ENCODE measurements at places on chromosomes 4 and X.

- DNase-seq, result no peak
Observed at GRCh38 chr4:128155231-128155855, 94.2 kb downstream of the LARP1B start.

DNA sequence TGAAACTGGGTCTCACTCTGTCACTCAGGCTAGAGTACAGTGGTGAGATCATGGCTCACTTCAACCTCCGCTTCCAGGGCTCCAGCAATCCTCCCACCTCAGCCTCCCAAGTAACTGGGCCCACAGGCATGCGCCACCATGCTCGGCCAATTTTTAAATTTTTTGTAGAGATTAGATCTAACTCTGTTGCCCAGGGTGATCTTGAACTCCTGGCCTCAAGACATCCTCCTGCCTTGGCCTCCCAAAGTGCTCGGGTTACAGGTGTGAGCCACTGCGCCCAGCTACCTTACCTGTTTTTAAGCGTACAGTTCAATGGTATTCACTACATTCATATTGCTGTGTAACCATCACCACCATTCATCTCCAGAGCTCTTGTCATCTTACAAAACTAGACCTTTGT is 41.5 kb downstream of the ING2 start:
- DNase-seq, result no peak

GRCh38 chr4:73599182-73599581 is 21.1 kb downstream of the RASSF6 start:
- DNase-seq, result no peak

GRCh38 chrX:11342673-11343072 is 49.5 kb downstream of the AMELX start:
- DNase-seq, result no peak

- DNase-seq, result no peak
Observed at GRCh38 chrX:53305996-53306937, 24.9 kb upstream of the IQSEC2 start.

- DNase-seq, result no peak
Observed at GRCh38 chr4:81071013-81071412, 40.5 kb downstream of the BMP3 start.

DNA sequence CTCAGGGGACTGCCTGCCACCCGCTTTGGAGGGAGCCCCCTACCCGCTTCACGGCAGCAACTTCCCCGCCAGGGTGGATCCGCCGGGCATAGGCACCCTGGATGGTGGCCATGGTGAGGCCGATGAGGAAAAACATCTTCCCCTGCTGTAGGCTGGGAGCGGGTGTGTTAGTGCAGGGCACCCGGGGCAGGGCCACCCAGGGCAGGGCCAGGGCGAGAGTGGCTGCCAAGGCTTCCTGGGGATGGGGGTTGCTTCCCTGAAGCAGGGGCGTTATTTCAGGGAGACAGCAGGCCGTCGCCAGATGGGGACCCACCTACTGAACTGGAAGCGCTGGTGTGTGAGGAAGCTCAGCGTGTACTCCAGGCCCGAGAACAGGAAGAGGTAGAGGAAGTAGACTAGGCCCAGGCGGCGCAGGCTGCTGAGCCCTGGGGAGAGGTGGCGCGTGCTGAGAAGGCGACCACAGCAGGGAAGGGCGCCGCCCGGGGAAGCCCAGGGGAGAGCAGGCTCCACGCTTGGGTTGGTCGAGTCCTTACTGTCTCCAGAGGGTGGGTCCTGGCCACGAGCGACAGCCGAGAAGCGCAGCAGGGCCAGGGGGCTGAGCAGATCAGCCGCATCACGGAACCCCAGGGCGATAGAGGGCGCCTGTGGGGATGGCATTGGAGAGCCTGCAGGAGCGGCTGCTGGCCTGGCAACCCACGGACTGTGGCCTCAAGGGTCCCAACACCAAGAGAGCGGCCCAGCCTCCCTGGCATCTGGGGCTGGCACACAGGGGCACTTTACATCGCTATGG is 31.5 kb downstream of the NOP14 start:
- DNase-seq, result no peak

DNA sequence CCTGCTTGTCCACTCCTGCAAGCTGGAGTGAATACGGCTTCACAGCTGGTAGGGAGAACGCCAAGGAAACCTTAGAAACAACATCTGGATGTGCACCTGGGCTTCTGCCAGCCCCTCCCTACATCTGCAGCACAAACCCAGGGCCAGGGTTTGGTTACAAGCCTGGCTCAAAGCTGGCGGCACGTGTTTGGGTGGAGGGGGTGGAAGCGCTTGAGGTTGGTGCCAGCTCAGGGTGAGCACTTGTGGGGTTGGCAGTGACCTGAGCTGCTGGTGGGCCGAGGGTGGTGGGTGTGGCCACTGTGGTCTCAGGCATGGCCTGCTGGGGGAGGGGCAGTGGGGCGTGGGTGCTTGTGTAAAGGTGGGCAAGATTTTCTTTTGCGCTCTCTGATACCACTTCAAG is 15.6 kb downstream of the ELF4 start:
- no peak for DNase-seq

DNA sequence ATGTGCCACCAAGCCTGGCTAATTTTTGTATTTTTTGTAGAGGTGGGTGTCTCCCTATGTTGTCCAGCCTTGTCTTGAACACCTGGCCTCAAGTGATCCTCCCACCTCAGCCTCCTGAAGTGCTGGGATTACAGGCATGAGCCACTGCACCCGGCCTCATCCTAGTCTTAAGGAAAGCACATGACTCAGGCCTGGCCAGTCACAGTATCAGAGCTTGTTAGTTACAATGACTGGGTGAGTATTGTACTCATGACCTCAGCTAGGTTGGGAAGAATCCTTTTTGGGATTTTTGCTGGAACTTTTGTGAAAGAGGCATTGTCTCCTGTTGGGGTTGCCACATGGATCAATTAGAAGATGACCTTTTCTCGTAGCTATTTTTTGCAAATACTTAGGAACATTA is 292.8 kb downstream of the RAPGEF2 start:
- no peak for DNase-seq

GRCh38 chr4:153335665-153336064 is 8.8 kb upstream of the MND1 start:
- no peak for DNase-seq

GRCh38 chrX:107482046-107482445 is 32.6 kb downstream of the FRMPD3 start:
- no peak for DNase-seq

DNA sequence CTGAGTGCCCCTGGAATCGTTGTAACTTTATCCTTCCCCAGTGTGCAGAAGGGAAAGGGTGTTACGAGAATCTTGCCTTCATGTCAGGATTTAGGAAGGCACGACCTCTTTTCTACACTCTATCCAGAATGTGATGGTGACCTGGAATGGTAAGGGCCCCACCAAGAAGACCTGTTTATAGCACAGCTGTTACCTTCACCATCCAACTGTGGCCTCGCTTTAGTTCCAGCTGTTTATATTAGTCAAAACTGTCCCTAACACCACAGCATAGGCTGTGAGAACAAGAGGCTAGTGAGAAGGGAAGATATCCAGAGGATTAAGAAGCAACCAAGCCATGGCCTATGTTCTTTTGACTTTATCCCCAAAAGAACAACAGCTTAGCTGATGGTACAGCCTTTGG is 28.0 kb downstream of the ARX start:
- no peak for DNase-seq

- no peak for DNase-seq
Observed at GRCh38 chrX:101136235-101136634, 38.2 kb downstream of the CENPI start.

- no peak for DNase-seq
Observed at GRCh38 chr4:18162453-18162852, 140.9 kb upstream of the LCORL start.

DNA sequence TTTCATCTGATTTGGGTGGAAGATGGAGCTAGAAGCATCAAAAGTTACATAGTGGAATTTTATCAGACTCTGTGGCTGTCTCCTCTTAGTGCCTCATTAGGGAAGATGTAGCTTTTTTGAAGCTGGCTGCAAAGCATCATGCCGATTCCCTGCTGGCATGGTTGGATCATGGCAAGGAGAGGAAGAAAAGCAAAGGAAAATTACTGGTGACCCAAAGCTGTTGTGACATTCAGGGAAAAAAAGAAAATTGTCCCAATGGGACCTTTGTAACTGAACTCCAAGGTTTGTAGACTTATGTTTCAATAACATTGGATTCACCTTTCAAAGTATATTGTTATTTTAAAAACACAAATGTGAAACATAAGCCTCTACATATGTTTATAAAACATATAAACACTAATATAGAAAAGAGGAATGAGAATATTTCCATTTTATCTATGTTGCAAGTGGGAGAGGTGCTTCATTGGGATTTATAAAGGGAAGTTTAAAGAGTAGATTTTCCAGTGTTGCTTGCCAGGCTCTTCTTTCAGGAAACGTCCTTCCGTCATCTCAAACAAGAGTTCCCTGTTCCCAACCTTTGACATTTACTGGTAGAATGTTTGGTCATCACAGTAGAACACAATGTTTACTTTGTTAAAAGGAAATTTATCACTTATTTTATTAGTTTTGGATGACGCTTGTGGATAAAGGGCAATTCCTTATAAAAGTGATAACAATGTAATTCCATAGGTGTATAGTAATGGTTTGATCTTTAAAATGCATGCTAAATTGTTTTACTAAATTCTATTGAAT is 190.1 kb upstream of the GPRIN3 start:
- DNase-seq, result no peak

DNA sequence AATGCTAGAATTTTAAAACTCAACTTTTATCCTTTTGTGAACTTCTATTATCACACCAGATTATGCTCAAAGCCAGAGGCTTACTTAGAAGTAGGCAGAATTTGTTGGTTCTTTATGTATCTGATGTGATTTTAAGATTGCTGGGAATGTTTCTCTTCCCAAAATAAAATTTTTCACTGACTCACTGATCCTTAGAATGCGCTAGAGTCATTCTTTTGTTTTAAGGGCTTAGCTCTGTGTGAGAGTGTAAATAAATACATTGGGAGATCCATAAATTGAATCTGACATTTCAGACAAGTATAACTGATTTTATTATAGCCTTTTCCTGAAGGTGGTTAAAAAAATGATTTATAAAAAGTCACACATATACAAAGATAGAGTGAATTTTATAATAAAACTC is 101.3 kb downstream of the LARP1B start:
- DNase-seq, result no peak
